ENCODE measurements at places on chromosomes 1 and 21. TPM values are rescaled to one million over a fixed set of nuclear protein-coding genes. Genes with fewer than 3 reads are reported as not detected.

The S100A7A gene
- polyA plus RNA-seq: not detected

The COL9A2 gene
- 3.5 TPM for polyA plus RNA-seq

- no peak for DNase-seq
Observed at GRCh38 chr21:44718093-44718492, 6.7 kb upstream of the TSPEAR start.

DNA sequence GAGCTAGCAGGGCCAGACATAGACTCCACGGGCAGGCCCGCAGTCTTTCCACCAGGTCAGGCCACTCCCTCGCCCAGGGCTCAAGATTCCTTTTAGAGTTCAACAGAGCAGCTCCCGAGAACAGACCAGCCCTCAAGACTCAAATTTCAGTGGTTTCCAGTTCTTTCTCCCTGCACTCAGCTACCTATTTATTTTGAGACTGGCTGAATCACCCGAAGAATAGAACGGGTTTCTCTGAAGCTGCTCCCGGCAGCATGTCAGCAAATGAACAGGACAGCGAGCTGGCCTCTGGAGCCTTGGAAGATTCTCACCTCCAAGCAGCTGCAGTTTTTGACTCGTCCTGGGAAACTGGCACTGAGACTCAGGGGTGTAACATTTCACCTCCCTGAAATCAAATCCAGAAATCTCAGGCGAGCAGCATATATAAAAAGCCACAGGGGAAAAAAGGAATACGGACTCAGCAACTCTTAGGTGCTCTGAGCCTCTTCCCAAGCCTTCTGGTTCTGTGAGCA is 177.9 kb downstream of the CLIC6 start:
- no peak for DNase-seq

DNA sequence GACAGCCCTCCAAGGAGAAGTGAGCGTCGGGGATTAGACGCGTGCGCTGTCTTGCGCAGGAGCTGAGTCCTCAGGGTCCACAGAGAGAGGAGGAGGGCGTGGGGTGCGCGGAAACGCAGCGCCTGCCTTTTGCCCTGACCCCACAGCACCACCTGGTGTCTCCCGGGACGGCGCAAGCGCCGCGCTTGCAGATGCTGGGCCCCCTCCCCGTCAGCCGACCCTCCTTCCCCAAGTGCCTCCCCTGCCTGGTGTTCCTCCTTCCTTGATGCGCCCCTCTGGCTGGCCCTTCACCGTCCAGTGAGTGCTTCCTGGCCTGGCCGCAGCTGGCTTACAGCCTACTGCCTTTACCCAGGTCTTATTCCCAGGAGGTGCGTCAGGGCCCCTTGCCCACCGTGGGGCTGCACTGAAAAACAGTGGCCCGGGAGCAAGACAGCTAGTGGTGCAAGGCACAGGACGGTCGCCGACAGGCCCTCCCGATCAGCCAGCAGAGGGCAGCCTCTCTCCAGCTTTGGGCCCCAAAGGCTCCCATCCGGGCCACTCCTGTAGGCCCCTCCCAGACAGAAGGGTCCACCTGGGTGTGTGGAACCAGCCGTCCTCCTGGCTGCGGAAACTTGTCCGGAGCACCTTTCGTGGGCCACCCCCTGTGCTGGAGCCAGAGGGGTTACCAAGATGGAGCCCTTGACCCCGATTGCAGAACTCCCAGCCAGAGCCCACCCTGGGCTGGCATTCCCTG is 12.9 kb upstream of the PHLDA3 start:
- DNase-seq: peak; percentile 85

- no peak for DNase-seq
Observed at GRCh38 chr1:167924102-167924501, 10.2 kb upstream of the ADCY10 start.

DNA sequence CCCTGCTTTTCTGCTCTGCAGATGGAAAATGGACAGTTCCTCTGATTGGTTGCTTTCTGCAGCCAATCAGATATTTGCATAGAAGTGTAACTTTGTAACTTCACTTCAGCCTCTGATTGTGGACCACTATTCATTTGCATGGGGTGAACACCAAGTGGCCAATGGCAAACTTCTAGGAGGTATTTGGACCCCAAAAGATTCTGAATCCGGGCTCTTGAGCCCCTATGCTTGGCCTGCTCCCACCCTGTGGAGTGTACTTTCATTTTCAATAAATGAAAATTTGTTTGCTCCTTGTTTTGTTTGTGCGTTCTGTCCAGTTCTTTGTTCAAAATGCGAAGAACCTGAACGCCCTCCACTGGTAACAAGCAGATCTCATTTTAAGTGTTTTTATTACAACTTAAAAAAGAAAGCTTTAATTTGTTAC is 6.4 kb upstream of the GSTM4 start:
- peak; percentile 64 for DNase-seq

- DNase-seq: no peak
Observed at GRCh38 chr1:109273570-109274288, 9.2 kb downstream of the PSRC1 start.

All from testis (tissue), 5 donors.